ENCODE measurements at places on chromosomes 2 and 18.

DNA sequence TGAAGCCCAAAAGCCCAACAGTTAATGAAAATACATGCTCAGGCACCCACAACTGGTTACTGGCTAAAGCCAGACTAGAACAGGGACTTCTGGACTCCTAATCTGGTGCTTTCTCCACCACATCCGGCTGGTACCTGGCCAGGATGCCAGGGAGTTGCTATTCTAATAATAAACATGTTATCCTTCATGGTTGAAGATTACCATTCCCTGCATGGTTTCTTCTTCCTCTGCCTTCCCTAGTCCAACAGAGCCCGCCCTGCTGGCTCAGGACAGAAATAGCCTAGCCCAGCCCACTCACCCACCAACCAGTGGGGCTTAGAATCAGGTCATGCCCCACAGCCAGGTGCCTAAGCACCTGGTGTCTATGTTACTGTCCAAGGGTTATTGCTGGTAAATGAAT lies 184.2 kb downstream of the TMEM247 start:
- DNase-seq = no peak

- DNase-seq = no peak
These were observed 1.4 kb downstream of the SOX11 start for GRCh38 chr2:5693287-5694201.

DNA sequence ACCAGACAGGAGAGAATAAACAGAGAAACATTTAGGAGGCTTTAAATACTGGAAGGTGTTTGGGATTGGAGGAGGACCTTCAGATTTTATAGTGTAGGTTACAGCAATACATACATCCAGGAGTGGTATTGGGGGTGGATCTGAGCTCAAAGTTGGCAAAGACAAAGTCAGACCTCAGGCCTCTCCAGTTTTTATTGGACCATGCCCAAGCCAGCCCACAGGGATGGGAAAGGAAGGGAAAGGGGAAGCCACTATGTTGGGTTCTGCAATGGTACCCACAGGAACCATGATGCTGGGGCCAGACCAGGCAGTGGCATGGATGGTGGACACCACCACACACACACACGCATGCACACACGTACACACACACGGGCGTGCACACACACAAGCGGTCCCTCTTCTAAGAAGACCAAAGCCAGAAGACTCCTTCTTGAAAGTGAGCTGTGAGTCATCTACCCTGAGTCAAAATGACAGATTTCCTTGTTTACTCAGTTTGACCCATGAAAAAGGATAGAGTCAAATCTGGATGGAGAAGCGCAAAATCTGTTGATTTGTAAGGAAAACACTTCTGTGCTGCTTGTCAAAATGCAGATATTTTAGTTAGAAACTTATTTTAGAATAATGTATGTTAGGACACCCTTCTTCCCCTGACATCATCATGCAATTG lies 87.9 kb downstream of the TRABD2A start:
- no peak for DNase-seq

GRCh38 chr2:1640301-1641135 lies 103.8 kb downstream of the PXDN start:
- DNase-seq = no peak

DNA sequence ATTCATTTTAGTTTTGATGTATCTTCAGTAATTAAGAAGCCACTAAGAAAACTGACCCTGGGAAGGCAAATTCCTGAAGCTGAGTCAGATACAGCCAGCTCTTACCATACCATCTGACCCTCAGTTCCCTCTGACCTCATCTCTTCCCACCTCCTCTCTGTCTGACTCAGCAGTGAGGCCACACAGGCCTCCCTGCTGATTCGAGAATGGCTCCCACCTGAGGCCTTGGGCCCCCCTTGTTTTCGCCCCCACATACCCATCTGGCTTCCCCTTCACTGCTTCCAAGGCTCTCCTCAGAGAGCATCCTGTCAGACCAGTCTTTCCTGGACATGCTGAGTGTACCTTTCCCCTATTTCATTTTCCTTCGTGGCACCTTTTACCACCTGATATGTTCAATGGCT lies 71.0 kb upstream of the CYP1B1 start:
- no peak for DNase-seq

DNA sequence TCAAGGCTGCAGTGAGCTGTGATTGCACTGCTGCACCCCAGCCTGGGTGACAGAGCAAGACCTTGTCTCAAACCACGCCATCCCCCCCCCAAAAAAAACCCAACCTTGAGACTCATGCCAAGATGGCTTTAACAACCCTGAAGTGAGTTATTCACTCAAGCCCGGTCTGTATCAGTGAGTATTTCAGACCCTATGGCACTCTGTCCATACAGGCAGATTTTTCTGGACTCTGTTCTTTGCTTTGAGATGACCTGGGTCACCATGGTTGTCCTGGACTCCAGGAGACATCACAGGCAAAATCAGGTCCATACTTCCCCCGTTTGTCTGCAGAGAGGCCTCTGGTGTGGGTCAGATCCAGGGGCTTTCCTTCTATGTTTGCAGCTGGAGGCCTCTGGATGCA lies 91.7 kb downstream of the TGOLN2 start:
- no peak for DNase-seq

GRCh38 chr18:12839526-12840196 lies 44.4 kb downstream of the PTPN2 start:
- DNase-seq = peak; percentile 46

- DNase-seq = no peak
These were observed 1.6 kb upstream of the NAGK start for GRCh38 chr2:71066856-71067255.

GRCh38 chr2:191012845-191013681 lies 908 bp downstream of the STAT1 start:
- peak; percentile 29 for DNase-seq

DNA sequence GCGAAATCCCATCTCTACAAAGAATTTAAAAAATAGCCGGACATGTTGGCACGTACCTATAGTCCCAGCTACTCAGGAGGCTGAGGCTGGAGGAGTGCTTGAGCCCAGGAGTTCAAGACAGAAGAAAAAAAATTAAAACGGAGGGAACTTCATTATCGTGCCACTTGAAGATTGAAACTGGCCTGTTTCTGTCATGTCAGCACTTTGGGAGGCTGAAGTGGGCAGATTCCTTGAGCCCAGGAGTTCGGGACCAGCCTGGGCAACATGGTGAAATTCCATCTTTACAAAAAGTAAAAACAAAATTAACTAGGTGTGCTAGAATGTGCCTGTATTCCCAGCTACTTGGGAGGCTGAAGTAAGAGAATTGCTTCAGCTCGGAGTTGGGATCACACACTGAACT lies 3.0 kb upstream of the TEX44 start:
- DNase-seq = no peak

DNA sequence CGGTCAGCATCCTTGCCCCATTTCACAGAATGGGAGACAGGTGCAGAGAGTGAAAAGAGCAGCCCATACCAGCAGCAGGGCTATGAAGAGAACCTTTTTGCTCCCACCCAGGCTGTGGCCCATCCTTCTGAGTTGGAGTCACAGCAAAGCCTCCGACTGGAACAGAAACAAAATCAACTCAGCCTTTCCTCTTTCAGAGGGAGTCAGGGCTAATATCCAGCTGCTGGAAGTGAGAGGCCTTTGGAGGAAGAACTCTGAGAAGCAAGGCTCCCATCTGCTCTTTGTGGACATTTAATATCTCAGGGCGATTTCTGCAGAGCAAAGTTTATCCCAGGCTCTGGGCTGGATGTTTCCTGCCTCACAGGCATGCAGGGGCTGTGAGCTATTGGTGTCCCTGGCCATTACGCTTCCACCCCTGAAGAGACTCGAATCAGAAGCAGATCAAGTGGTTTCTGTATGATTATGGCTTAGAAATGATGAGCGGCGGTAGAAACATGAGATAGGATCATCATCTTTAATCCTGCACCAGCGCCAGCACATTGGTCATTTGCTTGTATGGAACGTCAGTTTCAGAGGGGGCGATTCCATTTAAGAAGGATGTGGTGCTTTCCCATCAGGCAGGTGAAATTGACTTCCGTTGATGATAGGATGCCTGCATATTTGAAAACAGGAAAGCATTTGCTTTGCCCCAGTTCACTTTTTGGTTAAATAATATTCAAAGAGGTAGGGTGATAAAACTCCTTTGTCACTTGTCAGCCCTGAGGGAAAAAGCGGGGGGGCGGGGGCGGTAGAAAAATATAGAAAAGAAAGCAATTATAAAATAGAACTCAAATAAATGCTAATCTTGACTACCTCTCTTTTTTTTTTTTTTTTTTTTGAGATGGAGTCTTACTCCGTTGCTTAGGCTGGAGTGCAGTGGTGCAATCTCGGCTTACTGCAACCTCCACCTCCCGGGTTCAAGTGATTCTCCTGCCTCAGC lies 152.4 kb downstream of the LRRC30 start:
- no peak for DNase-seq

GRCh38 chr2:120930864-120931263 lies 195.2 kb downstream of the GLI2 start:
- no peak for DNase-seq

- DNase-seq = no peak
These were observed 20.1 kb upstream of the LTBP1 start for GRCh38 chr2:32926708-32927084.

- no peak for DNase-seq
These were observed 259.5 kb upstream of the RAB12 start for GRCh38 chr18:8349608-8350323.

DNA sequence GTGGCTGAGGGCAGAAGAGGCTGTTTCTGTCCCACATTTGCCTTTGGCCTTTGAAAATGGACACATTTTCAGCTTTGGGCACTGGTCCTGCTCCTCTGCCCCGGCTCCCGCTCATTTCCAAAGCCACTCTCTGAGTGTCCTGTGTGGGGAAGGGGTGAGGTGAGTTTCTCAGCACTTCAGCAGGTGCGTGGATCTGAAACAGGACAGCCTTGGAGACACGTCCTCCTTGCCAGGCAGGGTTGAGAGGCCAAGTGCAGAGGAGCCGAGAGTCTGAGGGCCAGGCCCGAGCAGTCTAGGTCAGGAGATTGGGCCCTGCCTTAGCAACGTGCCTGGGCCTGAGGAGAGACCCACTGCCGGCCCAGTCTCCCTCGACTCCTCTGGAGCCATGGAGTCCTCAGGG lies 21.9 kb upstream of the ALPI start:
- no peak for DNase-seq

DNA sequence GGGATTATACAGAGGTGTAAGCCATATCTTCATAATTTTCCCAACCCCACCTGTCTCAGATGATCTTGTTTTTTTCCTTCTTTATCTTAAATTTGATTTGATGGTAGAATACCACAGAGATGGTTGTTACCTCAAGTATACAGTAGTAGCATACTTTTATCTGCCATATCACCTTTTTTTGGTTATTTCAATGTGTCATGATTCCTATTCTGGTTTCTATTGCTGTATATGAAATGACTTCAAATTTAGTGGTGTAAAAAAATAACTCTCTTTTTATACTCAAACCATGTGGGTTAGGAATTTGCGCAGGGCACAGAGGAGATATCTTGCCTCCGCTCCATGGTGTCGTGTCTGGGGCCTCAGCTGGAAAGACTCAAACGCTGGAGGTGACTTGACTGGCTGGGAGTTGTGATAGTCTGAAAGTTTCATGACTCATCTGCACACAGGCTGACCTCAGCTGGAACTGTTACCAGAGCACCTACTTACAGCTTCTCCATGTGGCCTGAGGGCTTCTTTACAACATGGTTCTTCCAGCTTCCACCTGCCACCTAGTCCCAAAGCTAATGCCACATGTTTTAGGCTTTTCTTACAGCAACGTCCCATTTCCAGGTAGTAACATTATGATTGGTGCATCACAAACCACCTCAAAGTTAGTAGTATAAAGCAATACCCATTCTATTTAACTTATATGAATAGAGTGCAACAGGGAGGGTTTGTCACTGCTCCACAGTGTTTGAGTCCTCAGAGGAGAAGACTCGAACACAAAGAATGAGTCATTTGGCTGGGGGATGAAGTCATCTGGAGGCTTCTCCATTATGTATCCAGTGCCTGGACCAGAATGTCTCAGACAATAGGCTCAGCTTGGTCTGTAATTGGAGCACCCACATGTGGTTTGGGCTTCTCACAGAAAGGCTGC lies 82.3 kb upstream of the XPO1 start:
- no peak for DNase-seq

DNA sequence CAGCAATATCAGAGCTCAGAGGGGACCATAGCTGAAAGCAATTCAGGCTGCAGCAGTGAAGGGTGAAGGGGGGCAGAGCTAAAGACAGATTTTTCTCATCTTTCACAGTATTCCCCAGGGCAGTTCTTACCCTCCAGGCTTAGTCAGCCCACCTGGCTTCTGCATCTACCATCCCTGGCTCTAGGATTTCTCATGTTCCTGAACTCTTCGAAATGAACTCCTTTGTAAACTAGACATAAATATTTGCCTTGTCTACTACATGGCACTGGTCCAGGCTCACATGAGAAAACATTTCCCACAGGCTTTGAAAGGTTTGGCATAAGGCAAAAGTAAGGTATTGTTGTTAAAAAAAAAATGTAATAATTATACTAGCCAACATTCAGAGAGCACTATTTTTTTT lies 23.6 kb upstream of the NEB start:
- no peak for DNase-seq

DNA sequence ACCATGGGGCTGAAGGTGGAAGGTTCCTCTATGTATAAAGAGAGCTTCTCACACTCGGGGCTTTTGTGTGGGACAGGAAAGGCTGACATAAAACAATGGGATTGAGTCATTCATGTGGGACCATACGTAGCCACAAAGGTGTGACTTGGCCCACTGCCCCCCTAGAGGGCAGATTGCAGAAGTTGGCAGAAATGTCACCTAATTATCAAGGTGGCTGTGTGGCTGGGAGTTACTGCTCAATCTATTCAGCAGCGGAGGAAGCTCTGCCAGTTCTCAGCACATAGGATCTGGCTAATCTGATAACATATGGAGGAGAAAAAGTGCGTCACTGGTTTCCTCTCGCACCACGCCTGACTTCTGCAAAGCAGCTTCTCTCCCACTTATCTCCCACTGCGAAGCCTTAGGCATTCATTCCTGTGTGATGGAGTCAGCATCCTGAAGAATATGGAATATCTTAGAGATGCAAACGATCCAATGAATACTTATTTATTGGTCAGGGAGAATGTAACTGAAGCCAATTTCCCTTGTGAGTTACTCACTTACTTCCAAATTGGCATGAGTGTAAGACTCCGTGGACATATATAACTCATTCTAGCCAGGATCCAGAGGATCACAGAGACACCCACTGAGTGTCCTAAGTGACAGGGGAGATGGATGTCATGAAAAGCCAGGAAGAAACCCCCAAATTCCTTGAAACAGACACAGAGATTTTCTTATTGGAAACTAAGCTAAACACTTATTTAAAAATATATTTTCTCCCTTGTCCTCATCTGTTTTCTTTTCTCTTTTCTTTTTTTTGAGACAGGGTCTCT lies 344.8 kb downstream of the TGIF1 start:
- DNase-seq = no peak

DNA sequence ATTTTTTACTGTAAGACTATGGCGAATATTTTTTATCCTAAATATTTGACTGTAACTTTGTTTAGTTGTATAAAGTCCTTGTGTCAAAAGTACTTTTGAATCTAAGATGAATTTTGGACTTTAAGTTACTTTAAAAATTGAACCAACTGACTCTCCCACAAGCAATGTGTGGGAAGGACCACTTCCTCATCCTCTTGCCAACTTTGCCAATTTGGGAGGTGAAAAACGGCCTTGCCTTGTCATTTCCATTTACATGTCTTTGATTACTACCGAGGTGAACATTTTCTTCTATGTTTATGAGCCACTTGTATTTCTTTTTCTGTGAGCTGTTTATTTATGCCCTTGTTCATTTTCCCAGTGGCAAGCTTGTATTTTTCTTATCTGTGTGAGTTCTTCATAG lies 12.8 kb upstream of the MSGN1 start:
- no peak for DNase-seq

- DNase-seq = no peak
These were observed 53.6 kb upstream of the CTDP1 start for GRCh38 chr18:79625924-79626561.
